Small intestine (tissue), 16 donors: ENCODE measurements at places on chromosomes 13 and 19. TPM values are rescaled to one million over a fixed set of nuclear protein-coding genes. Genes with fewer than 3 reads are reported as not detected.

- peak overlapping the region; percentile 44 for H3K4me3 ChIP-seq
- peaks cover 33% of the 10 kb centered on the region for H3K36me3 ChIP-seq
- DNase-seq, result peak; percentile 93
- no peaks in the 10 kb centered on the region for H3K27me3 ChIP-seq
- H3K4me1 ChIP-seq, result no peaks in the 10 kb centered on the region
Measured at GRCh38 chr13:73065665-73066340, 7.0 kb downstream of the KLF5 start.

GRCh38 chr13:45396533-45397095, 21.6 kb downstream of the SLC25A30 start:
- peaks cover 2% of the 10 kb centered on the region for H3K36me3 ChIP-seq
- no peak for DNase-seq

DNA sequence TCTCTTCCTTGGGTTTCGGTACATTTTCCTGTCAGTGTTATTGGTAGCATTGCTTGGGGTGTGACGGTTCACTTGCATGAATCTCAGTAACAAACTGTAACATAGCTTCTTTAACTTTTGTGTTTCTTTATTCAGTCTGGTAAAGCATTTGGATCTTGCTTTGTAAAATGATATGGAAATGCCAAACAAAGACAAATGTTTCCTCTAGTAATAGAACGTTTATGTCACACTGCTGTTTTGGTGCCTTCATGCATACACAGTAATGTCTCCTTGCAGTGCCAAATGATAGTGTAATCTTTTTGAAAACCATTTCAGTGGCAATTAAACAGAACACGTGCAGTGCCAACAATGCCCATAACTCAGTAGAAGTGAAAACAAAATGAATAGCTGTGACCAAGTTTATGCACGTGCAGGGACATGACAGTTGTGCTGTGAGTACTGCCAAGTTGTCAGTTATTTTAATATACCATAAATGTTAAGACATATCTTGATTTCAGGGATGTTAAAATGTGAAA, 110.8 kb downstream of the RXFP2 start:
- no peak for DNase-seq
- H3K36me3 ChIP-seq, result no peaks in the 10 kb centered on the region
- no peaks in the 10 kb centered on the region for H3K27me3 ChIP-seq
- no peak overlapping the region for H3K4me3 ChIP-seq
- no peaks in the 10 kb centered on the region for H3K4me1 ChIP-seq
- H3K27ac ChIP-seq, result no peak overlapping the region

- no peak for DNase-seq
- H3K36me3 ChIP-seq, result no peaks in the 10 kb centered on the region
- no peak overlapping the region for H3K27ac ChIP-seq
- H3K27me3 ChIP-seq, result peaks cover 9% of the 10 kb centered on the region
- H3K4me3 ChIP-seq, result peak overlapping the region; percentile 59
Measured at GRCh38 chr13:113152691-113152983, 5.8 kb upstream of the PROZ start.

- H3K27me3 ChIP-seq, result no peaks in the 10 kb centered on the region
- H3K27ac ChIP-seq, result peak overlapping the region; percentile 98
- H3K4me1 ChIP-seq, result peaks cover 8% of the 10 kb centered on the region
- DNase-seq, result no peak
- no peaks in the 10 kb centered on the region for H3K36me3 ChIP-seq
- H3K4me3 ChIP-seq, result peak overlapping the region; percentile 33
Measured at GRCh38 chr19:12789098-12789903, 2.0 kb upstream of the JUNB start.

DNA sequence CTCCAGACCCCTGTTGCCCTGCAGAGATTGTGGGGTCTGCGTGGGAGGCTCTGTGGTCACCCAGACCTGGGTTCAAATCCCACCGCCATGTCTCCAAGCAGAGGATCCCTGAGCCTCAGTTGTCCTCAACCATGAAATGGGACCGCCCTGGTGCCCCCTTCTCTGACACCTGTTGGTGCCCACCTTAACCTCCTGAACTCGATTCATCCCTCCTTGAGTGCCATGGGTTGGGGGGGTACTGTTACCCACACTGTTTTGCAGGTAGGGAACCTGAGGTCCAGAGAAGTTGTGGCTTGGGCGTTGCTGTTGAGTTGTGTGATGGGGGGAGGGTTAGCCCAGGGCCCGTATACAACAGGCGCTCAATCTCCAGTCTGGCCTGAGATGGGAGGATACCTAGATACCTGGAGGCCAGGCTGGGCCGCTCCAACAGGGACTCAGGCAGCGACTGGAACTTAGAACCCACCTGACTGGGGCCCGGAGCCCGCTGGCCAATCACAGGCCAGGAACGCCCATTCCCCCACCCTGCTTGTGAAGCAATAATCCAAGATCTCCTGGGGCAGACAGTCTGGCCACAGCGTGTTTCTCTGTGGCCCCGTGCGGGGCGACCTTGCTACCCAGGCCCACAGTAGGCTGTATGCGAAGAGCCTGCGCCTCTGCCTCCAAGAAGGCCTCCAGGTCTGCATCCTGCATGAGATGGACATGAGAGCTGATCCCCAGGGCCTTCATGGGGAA, 2.8 kb downstream of the ARID3A start:
- peak overlapping the region; percentile 99 for H3K4me3 ChIP-seq
- peaks cover 43% of the 10 kb centered on the region for H3K4me1 ChIP-seq
- DNase-seq, result no peak
- no peak overlapping the region for H3K27ac ChIP-seq
- no peaks in the 10 kb centered on the region for H3K36me3 ChIP-seq

DNA sequence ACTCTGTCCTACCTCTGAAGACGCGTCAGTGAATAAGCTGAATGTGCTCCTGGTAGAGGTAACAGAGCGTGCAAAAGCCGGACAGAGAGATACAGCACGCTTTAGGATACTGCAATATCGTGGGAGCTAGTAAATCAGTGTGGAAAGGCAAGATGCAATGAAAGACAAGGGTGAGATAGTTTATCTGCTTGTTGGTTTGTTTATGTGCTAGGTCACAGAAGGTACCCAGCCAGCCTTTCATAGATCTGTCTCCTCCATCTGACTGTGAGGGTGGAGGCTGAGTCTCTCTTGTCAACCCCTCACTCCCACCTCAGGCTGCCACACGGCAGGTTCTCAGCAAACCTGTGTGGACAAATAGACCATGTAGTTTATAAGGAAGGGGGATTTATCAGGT, 904 bp upstream of the GIPC1 start:
- no peaks in the 10 kb centered on the region for H3K36me3 ChIP-seq
- H3K4me3 ChIP-seq, result peak overlapping the region; percentile 98
- peaks cover 27% of the 10 kb centered on the region for H3K4me1 ChIP-seq
- H3K27ac ChIP-seq, result peak overlapping the region; percentile 71
- no peaks in the 10 kb centered on the region for H3K27me3 ChIP-seq

DNA sequence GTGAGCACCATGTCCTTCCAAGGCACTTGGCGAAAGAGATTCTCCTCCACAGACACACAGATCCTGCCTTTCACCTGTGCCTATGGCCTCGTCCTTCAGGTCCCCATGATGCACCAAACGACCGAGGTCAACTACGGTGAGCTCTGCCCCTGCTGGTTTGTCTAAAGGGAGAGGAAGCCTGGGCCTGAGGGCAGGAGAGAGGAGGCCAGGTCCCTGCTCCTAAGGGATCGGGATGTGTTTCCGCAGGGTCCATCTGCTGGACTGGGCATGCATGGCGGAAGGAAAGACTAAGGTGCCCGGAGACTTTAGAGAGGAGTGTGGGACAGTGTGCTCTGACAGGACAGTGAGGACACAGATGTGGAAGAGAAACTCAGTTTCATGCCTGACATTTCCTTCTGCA, 7.6 kb downstream of the SERPINE3 start:
- H3K4me3 ChIP-seq, result no peak overlapping the region
- DNase-seq, result no peak
- no peak overlapping the region for H3K27ac ChIP-seq
- no peaks in the 10 kb centered on the region for H3K36me3 ChIP-seq
- H3K27me3 ChIP-seq, result no peaks in the 10 kb centered on the region

- no peaks in the 10 kb centered on the region for H3K27me3 ChIP-seq
- no peaks in the 10 kb centered on the region for H3K4me1 ChIP-seq
- no peak overlapping the region for H3K4me3 ChIP-seq
- no peak overlapping the region for H3K27ac ChIP-seq
- H3K36me3 ChIP-seq, result peaks cover 24% of the 10 kb centered on the region
- DNase-seq, result no peak
Measured at GRCh38 chr19:41895745-41896580, 13.0 kb downstream of the ARHGEF1 start.

- H3K4me3 ChIP-seq, result no peak overlapping the region
- H3K27me3 ChIP-seq, result no peaks in the 10 kb centered on the region
- no peaks in the 10 kb centered on the region for H3K4me1 ChIP-seq
- H3K27ac ChIP-seq, result no peak overlapping the region
- peaks cover 78% of the 10 kb centered on the region for H3K36me3 ChIP-seq
Measured at GRCh38 chr19:55312621-55313512, 12.3 kb downstream of the TMEM150B start.

DNA sequence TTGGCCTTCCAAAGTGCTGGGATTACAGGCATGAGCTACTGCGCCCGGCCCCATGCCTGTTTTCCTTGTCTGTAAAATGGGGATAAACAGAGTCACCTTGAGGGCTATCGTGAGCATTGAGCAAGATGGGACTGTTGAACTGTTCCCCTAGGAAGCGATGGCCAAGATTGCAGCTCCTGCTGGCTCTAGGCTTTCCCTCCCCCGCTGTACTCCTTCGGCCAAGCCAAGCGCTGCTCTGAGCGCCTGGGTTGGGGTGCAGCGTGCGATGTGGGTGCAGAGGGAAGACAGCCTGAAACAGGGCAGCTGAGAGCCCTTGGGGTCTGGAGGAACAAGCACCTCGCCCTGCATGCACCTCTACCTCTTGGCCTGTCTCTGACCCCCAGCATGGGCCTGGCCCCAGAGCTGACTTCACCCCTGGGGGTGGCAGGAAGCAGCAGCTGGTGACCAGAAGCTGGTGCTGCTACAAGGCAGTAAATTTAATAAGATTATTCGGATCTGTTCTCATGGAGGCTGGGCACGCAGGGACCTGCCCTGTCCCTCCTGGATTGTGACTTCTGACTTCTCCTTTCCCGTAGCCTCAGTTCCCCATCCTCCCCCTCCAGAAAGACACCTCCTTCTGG, 5.3 kb downstream of the GNG8 start:
- H3K36me3 ChIP-seq, result no peaks in the 10 kb centered on the region
- no peaks in the 10 kb centered on the region for H3K27me3 ChIP-seq
- no peaks in the 10 kb centered on the region for H3K4me1 ChIP-seq
- H3K27ac ChIP-seq, result no peak overlapping the region
- DNase-seq, result no peak

DNA sequence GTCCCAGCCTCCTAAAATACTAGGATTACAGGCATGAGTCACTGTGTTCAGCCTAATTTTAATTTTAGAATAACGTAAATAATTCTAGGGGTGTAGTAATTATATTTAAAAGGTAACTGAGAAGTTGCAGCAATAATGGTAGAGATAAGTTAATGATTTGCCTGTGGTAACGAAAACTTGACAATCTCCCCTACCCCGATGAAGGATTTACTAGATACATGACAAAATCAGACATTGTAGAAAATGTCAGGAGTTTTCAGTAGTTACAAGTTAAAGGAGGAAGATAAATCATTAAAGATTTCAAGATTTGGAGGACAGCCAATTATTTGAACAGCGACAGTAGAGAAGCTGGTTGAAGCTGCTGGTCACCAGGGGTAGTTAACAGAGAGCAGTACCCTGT, 652.2 kb upstream of the PCDH20 start:
- no peaks in the 10 kb centered on the region for H3K36me3 ChIP-seq
- no peak overlapping the region for H3K27ac ChIP-seq

DNA sequence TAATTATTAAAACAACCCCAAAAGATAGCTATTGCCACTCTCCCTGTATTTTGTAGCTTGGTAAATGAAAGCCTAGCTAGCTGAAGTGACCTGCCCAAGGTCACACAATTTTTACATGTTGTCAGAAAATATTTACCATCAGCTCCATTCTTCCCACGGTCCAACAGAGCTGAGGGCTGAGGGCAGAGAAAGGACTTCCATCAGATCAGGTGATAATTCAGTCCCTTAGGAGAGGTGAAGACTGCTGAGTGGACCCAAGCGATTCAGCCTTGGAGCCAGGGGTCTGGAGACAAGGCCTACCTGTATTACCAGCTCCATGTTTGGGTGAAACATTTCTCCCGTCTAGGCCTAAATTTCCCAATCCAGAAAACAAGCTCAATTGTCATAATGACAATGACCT, 149.5 kb upstream of the TSHZ3 start:
- H3K27ac ChIP-seq, result no peak overlapping the region
- no peaks in the 10 kb centered on the region for H3K27me3 ChIP-seq
- no peak overlapping the region for H3K4me3 ChIP-seq
- no peaks in the 10 kb centered on the region for H3K36me3 ChIP-seq

DNA sequence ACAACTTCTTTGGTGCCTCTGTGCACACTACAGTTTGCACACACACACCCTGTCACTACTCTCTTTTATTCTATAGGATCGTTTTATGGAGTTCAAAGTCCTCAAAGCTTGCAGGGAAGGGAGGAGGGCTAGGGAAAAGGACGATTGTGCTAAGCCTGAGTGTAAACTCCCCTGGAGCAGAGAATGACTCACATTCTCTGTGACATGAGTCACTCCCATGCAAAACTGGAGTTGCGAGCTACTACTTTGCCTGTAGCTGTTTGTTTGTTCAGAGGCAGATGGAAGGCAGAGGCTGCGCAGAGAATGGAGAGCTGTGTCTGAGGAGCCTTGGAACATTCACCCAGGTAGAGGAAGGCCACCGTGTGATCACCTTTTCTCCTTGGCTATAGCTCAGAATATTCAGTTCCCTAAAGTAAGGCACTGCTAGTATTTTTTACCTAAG, 80.5 kb upstream of the MBNL2 start:
- no peaks in the 10 kb centered on the region for H3K27me3 ChIP-seq
- H3K27ac ChIP-seq, result peak overlapping the region; percentile 74
- H3K4me1 ChIP-seq, result peaks cover 4% of the 10 kb centered on the region
- H3K36me3 ChIP-seq, result no peaks in the 10 kb centered on the region

DNA sequence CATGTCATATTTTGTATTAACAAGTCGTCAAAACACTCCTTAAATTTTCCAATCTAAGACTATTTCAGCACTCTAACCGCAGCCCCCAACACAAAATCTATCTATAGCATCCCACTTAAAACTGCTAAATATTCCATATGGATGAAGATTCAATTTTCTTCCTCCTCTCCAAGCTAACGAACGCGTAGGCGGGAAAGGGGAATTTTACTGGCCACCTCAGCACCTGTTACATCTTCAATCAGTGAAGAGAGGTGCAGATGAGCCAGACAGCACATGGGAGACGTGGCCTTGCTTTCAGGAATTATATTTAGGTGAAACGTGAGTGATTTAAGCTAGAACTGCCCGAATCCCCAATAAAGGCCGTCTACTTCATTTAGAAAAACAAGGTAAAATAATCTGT, 1.1 kb downstream of the RBM26 start:
- H3K27ac ChIP-seq, result peak overlapping the region; percentile 99
- H3K27me3 ChIP-seq, result no peaks in the 10 kb centered on the region
- DNase-seq, result no peak
- H3K4me1 ChIP-seq, result peaks cover 17% of the 10 kb centered on the region
- H3K36me3 ChIP-seq, result no peaks in the 10 kb centered on the region

FREM2 gene
- polyA plus RNA-seq, result 9.1 TPM

SHISA2 gene
- 0.19 TPM for polyA plus RNA-seq

GPR4 gene
- polyA plus RNA-seq, result 3.8 TPM

ZNF230 gene
- 1.1 TPM for polyA plus RNA-seq

ZNF93 gene
- not detected for polyA plus RNA-seq

TMC4 gene
- polyA plus RNA-seq, result 40.6 TPM

MAU2 gene
- 11.6 TPM for polyA plus RNA-seq
